Dorsolateral prefrontal cortex (tissue), 122 donors: ENCODE measurements at places on chromosomes 4 and X.

DNA sequence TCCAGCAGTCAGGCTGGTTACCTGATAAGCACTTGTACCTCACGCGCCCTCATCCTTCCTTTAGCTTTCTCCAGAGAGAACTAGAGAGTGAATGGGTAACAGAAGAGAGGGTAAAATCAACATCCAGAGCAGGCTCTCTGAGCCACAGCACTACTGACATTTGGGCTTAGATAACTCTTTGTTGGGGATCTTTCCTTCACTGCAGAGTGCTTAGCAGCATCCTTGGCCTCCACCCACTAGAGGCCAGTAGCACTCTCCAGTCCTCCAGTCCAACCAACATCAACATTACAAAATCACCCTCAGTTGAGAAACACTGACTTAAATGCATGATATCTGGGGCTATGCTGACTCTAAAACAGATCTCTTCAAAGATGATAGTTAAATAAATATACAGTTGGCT lies 220.7 kb downstream of the TACR3 start:
- no peak for DNase-seq

GRCh38 chr4:153115322-153116290 lies 88.6 kb upstream of the TRIM2 start:
- DNase-seq = no peak

DNA sequence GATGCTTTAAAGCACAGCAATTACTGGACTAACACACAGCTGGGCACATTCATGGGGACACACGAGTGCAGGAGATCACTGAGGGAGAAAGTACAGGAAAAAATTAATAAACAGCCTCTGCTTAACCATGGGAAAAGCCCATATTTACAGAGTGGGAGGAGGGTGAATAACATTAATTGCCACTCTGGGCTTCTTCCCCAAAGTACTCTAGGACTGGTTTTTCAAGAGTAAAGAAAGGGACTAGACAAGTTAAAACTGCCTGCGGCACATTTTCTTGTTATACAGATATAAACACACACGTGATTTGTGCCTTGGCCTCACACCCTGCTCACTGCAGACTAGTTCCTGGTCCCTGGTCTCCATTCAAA lies 179.7 kb upstream of the TET2 start:
- DNase-seq = no peak

DNA sequence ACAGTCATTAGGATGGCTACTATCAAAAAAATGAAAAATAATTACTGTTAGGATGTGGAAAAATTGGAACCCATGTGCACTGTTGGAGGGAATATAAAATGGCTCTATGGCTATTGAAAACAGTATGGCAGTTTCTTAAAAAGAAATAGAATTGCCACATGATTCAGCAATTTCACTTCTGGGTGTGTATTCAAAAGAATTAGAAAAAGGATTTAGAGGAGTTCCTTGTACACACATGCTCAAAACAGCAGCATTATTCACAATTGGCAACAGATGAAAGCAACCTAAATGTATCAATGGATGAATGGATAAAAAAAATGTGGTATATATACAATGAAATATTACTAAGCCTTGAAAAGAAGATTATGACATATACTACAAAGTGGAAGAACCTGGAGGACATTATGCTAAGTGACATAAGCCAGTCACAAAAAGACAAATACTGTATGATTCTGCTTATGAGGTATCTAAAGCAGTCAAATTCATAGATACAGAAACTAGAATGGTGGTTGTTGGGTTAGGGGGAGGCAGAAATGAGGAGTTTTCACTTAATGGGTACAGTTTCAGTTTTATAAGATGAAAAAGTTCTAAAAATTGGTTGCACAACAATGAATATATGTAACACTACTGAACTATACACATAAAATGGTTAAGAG lies 123.2 kb downstream of the ELOVL6 start:
- no peak for DNase-seq

GRCh38 chrX:12139934-12140611 lies 1.8 kb downstream of the FRMPD4 start:
- no peak for DNase-seq

DNA sequence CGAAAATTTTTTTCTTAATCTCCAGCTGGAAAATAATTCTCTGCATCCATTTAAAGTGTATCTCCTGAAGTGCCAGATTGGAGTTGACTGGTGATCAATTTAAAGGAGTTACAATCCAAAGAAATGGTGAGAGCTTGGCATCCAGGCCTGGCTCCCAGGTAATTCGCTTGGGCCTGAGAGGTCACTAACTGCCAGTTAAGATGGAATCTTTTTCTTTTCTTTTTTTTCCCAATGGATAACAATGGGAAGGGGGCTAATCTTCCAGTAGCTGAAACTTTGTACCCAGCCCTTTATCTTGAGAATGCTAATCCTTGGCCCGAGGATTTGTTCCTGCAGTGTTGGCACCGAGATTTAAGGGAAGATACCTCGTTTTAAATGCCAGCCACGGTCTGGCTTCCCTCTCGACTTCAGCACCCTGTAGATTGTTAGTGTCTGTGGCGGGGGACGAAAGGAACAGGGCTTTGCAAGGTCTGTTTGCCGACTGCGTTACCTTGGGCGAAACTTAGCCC lies 13.3 kb upstream of the PITX2 start:
- DNase-seq = no peak

GRCh38 chr4:34412233-34412632 lies 1832.1 kb downstream of the ARAP2 start:
- no peak for DNase-seq

GRCh38 chrX:114599305-114599704 lies 15.4 kb downstream of the HTR2C start:
- no peak for DNase-seq

DNA sequence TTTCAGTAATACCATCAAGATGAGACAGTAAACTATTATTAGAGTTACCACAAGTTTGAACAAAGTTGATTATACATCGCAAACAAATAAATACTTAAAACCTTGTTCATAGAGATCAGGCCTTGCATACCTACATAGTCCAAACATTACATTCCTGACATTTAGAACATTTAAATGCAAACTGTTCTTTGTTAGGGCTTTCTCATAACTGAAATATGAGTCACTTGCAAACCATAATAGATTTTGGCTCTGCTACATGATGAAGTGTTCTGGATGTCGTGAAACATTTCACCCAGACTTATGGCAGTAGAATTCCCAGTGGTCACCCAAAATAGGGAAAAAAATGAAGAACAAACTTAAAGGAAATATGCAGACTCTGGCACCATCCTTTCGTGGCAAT lies 75.0 kb downstream of the FAT4 start:
- no peak for DNase-seq

- no peak for DNase-seq
These were observed 54.2 kb downstream of the SUPT20HL2 start for GRCh38 chrX:24259544-24260240.

GRCh38 chr4:183424109-183424744 lies 20.2 kb upstream of the CDKN2AIP start:
- no peak for DNase-seq

DNA sequence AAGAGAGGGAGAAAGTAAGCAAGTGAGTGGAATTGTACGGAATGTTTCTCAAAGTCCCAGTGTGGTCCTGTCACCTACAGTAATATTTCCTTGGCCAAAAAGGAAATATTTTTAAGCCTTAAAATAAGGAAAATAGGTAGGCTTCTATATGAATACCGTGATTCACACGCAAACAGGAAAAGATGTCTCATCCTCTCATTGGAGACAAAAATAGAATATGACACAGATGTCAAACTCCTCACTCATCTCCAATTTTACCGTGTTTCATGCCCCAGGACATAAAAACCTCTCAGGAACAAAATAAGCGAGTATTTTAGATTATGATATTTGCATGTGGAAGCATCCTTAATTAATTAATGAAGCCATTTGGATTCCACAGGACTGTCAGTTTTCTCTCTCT lies 1269.5 kb downstream of the RAPGEF2 start:
- DNase-seq = no peak

DNA sequence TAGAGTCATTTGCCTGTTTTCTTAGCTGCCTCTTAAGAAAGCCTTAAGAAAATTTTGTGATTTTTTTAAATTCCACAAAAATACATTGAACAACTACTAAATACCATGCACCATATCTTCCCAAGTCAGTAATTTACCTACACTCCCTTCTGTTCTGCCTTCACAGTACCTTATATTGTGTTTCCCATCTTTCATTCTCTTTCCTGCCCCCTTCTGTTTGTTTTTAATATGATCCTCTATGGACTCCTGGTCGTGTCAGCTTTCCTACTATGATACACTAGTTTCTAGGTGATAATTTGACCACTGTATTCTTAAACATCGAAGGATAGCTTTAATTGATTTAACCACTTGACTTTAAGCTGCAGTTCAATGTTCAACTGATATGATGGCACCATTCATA lies 297.7 kb upstream of the HAND2 start:
- no peak for DNase-seq

DNA sequence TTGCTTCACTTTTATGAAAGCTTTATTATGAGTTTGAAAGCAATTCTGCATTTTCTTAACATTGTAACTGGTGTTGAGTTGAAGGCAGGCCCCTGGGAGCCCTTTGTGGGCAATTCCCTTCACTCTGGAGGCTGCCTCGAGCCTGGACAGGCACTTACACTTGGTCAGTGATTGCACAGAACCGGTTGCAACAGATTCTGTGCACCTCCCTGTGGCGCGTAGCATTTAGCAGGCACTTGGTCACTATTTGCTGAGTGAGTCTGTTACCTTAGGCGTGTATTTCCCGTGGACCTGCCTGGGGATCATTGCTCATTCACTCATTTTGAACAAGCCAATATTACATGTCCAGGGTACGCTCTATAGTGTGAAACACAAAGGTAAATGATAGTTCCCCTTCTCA lies 80.4 kb downstream of the PTTG2 start:
- no peak for DNase-seq

DNA sequence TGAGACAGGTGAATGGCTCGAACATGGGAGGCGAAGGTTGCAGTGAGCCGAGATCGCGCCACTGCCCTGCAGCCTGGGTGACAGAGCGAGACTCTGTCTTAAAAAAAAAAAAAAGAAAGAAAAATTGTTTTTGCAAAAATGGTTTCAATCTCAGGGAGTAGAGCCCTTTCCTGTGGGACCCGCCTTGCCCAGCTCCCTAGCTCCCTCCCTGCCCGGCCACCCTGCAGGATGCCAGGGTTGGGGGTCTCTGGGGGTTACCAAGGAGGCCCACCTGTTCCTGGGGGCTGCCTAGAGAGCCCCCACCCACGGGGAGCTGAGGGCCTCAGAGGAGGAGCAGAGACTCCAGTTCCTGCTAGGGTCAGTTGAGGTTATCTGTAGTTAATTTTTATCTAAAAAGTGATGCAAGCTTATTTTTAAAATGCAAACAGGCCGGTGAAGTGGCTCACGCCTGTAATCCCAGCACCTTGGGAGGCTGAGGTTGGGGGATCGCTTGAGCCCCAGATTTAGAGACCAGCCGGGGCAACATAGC lies 18.7 kb upstream of the PLCXD1 start:
- no peak for DNase-seq

DNA sequence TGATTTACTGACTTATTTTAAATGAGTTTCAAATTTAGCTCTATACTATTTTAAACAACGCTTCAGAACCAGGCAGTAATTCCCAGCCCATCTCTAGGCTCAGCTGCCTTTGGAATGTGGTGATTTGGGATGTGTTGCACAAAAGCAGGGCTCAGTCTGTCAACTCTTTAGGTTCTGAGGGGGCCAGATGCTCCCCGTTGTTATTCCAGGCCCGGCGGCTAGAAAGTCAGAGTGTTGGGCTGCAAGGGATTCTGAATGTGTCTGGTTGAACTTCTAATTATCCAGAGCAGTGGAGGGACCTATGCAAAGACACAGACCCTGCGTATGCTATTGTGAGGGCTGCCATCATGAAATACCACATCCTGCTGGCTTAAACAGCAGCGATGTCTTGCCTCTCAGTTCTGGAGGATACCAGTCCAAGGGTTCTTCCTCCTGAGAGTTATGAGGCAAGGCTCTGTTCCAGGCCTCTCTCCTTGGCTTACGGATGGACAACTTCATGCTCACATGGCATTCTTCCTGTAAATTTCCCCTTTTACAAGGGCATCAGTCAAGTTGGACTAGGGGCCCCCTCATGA lies 123.2 kb upstream of the TRIM2 start:
- DNase-seq = no peak

DNA sequence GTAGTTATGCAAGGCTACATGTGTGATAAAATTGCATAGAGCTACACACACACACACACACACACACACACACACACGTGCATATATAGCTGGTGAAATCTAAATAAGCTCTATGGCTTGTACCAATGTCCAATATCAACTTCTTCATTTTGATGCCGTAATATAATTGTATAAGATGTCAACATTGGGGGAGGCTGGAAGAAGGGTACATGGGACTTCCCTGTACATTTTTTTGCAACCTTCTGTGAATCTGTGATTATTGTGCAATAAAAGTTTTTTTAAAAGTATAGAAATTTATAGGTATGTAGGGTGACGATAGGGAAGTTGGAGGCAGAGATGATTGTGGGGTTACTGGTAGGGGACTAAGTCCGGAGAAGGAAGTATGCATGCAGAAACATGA lies 105.5 kb downstream of the HDAC8 start:
- no peak for DNase-seq

DNA sequence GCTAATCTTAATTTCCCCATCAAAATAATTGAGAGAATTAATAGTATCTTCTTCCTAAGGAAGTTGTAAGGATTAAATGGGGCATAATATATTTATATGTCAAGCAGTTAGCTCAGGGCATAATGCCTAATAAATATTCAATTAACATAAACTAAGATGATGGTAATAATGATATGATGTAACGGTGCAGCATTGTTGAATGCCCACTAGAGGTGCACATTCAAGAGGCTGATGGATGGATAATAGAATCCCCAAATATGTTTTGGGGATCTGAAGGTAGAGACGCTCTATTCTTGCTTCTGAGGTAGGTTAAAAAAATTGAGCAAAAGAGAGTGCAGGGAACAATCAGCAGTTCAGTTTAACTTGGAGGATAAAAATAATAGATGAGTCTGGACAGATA lies 37.1 kb downstream of the ATOH1 start:
- no peak for DNase-seq

DNA sequence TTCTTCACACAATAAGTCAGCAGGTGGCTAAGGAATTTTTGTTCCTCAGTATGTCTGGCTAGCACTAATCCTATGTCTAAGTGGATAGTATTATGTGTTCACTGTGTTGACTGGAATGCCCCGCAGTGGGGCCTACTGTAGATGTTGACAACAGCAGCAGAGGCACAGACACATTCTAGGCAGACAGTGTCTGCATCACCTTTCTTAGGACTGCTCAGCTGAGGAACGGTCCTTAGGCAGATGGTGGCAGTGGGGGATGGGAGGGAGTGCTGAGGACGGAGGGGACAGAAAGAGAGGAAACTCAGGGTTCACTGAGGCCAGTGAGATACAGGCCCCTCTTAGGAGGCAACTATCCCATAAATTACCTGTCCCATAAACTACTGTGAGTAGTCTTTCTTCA lies 44.6 kb upstream of the LEF1 start:
- no peak for DNase-seq

DNA sequence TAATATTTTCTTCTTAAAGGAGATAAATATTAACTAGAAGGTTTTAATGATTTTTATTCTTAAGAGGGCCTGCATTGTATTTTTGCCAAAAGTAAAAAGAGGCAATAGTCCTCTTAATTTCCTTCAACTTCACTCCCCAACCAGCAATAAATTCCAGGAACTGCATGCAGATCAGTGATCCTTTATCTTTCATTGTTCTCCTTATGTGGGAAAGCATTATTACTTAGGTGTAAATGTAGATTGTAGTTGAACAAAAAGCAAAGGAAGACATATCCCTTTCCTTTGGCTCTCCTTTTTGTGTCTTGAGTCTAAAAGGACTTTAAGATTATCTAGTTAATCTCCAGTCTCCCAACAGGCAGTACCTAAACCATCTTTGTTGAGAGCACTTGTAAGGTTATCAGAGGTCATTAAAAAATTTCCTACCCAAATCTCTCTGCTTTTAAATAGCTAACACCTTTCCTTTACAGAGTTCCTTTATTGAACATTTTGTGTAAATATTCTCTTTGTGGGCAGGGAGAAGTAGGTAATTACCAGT lies 55.3 kb downstream of the RAPGEF2 start:
- DNase-seq = no peak
